ENCODE measurements at places on chromosomes 12 and 14. TPM values are rescaled to one million over a fixed set of nuclear protein-coding genes. Genes with fewer than 3 reads are reported as not detected.

DNA sequence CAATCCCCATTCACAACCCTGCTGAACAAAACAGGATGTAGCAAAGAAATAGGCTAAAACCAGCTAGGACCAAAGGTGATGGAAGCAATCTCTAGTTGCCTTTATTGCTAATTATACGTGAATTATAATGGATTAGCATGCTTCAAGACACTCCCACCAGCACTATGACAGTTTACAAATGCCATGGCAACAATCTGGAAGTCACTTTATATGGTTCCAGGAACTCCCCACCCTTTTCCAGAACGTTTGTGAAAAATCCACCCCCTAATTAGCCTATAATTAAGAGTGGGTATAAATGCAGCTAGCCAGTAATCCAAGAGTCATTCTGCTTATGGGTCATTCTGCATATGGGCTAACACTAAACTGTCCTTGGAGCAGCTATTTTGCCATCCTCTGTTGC, 328.7 kb downstream of the FLRT2 start:
- no peak for DNase-seq

- DNase-seq = no peak
Observed at GRCh38 chr12:46493834-46494181, 121.2 kb upstream of the SLC38A2 start.

LRRC9 gene
- total RNA-seq = not detected

DNA sequence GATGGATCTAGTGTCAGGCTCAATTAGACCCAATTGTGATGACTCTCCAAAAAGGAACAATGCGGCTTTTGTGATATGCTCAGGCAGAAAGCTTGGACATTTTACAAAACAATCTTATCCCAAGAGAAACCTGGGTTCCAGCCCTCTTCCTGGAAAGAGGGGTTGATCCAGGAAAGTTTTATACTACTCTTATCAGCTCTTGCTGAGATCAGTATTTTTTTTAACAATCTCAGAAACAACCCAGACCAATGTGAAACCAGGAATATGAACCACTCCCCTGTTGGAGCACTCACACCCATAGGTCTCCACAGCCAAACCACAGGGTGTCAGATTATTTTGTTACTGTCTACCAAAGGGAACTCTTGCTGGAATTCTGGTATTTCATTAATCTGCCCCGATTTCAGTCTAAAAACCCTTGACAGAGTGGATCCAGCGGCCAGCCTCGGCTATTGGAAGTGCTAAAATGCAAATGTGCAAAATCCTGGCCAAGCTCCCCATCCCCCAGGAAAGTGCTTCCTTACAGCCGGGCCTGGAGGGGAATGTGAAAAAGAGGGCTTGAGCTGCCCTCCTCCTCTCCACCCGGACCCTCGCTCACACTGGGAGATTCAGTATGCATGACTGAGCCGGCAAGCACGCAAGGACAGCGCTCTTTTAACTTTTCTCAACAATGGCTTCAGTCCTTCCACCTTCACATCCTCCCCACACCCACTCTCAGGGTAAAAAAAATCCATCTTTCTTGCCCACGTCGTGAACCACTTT, 4.0 kb downstream of the FBXL14 start:
- no peak for DNase-seq

RNASE3 gene
- total RNA-seq = not detected

GRCh38 chr12:131829356-131829747, 1.2 kb downstream of the MMP17 start:
- DNase-seq = no peak

GRCh38 chr12:3005736-3006135, 46.5 kb downstream of the TEAD4 start:
- no peak for DNase-seq

RFX4 gene
- total RNA-seq = not detected

FGF6 gene
- total RNA-seq = not detected

FAM234B gene
- 10.0 TPM for total RNA-seq

CELA1 gene
- not detected for total RNA-seq

- DNase-seq = no peak
Observed at GRCh38 chr12:16599081-16599480, 6.9 kb downstream of the LMO3 start.

PTHLH gene
- total RNA-seq = not detected

DPF3 gene
- total RNA-seq = 0.54 TPM

DNA sequence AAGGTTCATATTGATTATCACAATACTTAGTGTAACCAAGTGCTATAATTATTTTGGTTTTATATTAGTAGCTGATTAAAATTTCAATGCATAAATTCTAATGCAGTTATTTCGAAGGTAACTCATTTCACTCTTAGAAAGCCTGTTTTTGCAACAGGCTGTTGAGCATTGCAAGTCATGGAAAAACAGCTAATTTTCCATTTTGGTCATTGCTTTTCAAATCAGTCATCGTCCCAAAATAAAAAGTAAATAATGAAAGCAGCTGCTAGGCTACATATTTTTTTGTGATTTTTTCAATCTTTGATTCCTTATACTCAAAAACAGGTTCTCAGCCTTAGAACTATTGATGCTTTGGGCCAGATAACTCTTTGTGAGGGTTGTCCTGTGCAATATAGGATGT, 22.9 kb downstream of the VEZT start:
- no peak for DNase-seq

LRCOL1 gene
- total RNA-seq = not detected

RBP5 gene
- not detected for total RNA-seq

NOC4L gene
- 41.2 TPM for total RNA-seq

PRH2 gene
- total RNA-seq = not detected

DNA sequence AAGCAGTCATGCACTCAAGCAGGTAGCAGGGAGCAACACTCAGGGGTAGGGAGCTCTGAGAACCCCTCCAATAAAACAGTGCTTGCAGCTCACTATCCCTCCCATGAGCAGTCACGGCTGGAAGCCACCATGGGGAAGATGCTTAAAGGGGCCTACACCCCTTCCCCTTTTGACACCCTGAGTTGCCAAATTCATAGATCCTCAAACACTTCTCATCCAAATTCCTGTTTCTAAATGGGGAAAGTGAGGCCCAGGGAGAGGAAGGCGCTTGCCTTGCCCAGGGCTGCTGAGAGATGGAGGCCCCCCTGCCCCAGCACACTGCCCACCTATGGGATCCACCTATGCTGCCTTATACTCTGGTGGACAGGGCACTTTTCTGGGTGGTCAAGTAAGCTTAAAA, 7.2 kb upstream of the ENDOU start:
- DNase-seq = no peak

- no peak for DNase-seq
Observed at GRCh38 chr12:100724071-100724470, 70.5 kb upstream of the ANO4 start.

GRCh38 chr12:127284021-127284420, 982.9 kb upstream of the TMEM132C start:
- DNase-seq = no peak

C3AR1 gene
- total RNA-seq = 1.1 TPM

DNA sequence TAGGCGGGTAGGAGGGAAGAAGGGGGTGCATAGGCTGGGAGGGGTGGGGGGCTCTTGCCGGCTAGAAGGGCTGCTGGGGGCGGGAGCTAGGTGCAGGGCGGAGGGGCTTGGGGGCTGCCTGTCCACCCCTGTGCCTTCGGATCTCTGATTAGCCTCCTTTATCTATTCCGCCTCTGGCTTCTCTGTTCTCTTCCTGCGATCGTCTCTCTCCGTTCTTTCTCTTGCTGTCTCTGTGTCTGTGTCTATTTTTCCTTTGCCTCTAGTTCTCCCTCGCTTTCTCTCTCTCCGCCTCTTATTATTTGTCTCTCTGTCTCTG, 166.7 kb upstream of the LHX5 start:
- DNase-seq = no peak

DNA sequence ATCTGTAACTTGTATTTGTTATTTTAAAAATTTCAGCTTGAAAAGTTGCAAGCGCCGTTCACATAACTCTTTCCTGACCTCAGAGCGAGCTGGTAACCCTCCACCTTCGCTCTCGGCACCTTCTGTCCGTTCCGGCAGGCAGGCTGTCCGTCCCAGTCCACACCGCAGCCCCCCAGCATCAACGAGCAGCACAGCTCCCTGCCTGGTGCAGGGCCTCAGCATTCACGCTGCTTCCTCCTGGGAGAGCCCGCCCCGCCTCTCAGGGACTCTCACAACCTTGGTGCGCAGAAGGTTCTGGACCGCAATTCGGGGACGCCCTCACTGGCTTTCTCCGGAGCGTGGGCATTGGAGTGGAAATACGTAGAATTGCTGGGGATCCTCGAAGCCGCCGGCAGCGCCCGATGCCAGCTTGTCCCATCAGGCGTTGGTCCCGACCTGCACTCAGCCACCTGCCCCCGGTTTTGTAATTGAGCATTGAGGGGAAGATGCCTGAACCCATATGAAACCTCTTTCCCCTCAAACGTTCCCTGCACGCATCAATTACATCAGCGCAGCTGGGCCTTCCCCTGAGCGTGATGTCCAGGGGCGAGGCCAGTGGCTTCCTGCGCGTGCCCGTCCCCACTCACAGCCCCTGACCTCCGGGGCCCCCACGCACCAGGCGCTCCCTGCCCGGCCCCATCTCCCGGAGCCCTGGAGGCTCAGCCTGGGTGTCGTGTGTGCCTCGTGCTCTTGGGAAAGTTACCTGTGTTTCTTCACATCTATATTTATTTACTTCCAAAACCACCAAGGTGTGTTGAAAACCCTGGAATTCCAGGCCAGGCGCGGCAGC, 19.1 kb downstream of the LRCOL1 start:
- DNase-seq = no peak

DNA sequence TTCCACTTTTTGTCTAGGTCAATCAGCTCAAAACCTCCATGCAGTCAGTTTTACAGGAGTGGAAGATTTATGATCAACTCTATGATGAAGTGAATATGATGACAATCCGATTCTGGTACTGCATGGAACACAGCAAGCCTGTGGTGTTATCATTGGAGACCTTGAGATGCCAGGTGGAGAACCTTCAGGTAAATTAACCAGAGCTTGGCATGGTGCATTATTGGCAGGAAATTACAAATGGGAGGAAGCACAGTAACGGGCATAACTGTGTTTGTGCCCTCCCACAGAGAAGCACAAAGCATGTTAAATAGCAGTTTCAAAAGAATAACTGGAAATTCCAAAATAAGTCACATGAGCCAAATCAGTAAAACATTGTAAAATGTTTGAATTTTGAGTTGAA, 135.6 kb downstream of the ESR2 start:
- DNase-seq = no peak

POTEG gene
- not detected for total RNA-seq

DNA sequence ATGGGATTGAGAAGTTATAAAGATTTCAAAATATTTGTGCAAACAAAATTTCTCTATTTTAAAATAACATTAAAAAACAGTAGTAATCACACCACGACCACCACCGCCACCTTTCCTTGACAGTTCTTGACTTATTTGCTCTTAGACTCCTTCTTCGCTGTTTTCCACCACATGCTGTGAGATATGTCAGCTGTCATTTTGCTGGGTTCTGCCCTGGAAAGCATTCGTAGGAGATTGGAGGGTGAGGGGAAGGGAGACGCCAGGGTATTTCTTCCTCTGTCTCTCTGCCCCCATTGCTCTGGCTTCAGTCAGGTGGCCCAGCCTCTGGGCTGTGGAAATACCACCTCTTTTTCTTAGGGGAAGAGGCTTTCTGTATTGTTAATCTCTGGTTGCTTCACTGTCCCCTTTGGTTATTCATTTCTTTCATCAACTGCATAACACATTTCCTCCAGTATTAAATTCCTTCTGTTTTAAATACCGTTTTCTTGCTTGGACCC, 186.2 kb downstream of the NEDD1 start:
- no peak for DNase-seq

GDF3 gene
- not detected for total RNA-seq

SERPINA5 gene
- not detected for total RNA-seq

GRCh38 chr12:53298164-53298563, 1.3 kb upstream of the MYG1 start:
- no peak for DNase-seq

DNA sequence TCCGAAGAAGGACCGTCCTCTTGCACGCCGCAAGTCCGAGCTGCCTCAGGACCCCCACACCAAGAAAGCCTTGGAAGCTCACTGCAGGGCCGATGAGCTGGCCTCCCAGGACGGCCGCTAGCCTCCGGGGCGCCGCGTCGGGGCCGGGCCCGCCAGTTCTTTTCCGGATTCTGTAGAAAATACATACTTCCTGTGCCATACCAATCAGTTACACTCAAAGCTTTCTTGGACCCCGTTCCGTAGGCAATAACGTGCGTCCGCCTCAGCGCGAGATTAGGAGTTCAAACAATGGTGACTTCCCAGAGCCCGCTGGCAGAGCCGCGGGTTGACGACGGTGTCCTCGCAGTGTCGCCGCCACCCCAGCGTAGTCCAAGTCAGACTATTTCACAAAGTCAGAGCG, 39.2 kb upstream of the DYNC1H1 start:
- no peak for DNase-seq

DNA sequence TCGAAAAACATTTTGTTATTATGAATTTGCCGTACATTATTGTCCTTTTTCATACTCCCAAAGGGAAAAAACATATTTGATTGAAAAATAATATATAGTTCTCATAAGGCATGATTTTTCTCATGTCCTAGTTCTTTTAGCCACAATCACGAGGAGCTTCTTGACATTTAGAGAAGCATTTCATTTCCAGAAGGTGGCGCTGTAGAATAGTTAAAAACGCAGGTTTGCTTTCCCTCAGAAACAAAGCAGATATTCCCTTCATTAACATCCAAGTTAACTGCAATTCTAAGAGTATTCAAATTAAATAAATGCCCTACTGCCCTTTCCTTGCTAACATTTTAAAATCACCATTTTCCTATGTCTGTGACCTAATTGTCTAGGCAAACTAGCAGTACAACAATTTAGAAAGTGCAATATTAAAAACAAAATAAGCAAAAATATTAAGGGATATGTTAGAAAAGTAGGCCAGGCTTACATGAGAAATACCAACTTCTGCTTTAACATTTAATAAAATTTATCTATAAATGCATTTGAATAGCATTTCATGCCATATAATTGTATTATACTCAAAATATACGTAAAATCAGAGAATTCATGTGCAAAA, 10.9 kb upstream of the PIK3C2G start:
- DNase-seq = peak; percentile 2

HEBP1 gene
- 23.9 TPM for total RNA-seq

AMHR2 gene
- not detected for total RNA-seq

DNA sequence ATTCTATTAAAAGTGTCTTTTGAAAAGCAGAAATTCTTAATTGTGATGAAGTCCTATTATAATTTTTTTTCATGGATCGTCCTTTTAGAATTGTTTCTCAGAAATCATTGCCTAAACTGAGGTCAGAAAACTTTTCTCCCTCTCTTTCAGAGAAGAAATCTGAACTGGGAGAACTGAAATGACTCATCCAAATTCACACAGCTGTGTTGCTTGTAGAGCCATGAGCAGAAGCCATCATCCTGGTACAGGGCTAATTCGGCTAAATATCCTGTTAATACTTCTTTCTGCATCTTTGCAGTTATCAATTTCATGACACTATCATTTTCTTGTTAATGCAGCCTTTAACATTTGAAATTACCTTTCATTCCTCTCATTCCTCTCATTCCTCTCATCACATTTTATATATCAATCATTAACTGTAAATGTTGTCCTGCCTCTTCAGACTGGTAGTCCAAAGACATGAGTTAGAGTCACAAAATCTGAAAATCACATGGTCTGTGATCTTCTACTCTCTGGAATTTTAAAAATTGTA, 15.5 kb downstream of the SLC15A5 start:
- no peak for DNase-seq
